ENCODE measurements at places on chromosomes 5 and 9.
A peak's percentile ranks its signal among the peaks of the same experiment; 100 is the strongest.

DNA sequence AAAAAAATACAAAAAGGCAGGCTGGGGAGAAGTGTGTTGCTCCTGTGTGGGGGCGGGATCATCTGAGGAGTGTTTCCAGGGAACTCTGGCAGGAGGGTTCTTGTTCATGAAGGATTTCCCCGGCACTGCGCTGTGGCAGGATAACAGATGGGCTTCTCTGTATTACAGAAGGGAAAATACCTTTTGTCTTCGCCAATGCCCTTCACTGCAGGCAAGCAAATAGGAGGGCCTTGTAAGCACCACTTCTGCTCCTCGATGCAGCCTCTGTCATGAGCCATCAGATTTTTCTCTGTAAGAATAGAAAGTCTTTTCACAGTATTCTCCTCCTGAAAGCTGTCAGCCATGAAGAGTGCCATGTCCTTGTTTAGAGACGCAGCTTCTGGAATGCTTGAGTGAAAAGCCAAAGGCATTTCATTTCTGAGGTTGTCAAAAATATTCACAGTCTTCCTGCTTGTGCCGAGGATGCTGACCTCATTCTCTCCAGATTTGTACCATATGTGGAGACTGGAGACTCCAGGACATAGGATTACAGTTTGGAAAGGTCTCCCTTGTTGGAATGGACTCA lies 294.0 kb downstream of the YTHDC2 start:
- no peak for DNase-seq

DNA sequence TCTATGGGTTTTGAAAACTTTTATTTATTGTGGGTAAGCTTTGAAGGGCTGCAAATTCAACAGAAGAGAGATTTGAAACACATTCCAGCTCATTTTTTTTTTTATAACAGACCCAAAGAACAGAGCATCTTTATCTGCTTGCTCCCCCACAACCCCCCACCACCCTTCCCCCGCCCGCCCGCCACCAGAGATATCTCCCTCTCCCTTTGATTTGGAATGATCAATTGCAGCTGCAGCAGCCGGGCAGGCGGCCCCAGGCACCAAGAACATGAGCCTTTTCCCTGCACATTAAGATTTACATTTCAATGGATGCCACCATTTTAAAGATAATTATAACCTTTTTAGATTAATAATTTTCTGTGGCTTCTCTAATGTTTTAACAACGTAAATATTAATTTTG lies 510.9 kb downstream of the ZNF608 start:
- no peak for DNase-seq

GRCh38 chr9:98022447-98022846 lies 34.1 kb upstream of the NANS start:
- no peak for DNase-seq

DNA sequence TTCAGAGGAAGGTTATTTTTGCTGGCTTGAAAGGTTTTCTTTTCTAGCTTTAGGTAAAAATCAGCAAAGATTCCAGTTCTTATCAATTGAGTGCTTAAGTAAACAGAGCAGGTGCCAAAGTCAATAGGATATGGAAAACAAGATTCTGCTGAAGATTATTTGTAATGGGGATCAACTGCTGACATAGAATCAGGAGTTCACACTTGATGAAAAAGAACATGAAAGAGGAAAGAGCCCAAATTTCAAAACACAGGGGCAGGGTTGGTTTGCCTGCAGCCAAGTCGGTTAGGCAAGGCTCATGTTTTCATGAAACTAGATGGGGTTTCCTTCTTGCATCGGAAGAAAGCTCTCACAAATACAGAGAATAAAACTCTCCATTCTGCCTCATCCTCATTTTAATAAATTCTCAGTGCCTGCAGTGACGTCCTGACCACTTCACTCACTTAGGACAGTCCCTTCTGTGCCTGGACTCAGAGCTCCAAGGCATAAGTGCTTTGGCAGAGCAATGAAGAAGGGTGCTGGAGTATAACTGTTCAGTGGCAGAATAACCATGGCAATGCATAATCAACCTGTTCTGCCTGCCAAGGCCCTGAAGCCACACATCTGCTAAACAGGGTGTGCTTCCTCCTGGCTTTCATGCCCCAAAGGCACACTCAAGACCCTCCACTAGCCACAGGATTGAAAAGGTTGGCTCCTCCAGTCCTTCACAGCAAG lies 179.6 kb downstream of the GNAQ start:
- DNase-seq, result no peak

DNA sequence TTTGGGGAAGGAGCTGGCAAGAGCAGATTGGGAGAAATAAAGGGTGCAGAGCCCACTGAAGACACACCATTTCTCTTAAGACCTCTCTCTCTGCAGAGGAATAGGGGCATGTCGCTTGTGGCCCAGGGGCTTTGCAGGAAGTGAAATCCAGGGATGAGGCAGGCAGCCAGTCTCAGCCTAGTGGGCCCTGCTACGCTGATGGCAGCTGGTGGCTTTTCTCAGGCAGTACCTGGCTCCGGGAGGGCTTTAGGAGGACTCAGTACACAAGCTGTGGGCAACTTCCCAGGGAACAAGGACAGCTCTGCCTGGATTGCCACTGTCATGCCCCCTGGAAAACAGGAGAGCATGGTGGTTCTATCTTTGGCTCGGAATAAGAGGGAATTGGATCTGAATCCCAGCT lies 76.2 kb upstream of the NEURL1B start:
- DNase-seq, result no peak

GRCh38 chr9:114051281-114051680 lies 26.8 kb downstream of the AMBP start:
- no peak for DNase-seq

DNA sequence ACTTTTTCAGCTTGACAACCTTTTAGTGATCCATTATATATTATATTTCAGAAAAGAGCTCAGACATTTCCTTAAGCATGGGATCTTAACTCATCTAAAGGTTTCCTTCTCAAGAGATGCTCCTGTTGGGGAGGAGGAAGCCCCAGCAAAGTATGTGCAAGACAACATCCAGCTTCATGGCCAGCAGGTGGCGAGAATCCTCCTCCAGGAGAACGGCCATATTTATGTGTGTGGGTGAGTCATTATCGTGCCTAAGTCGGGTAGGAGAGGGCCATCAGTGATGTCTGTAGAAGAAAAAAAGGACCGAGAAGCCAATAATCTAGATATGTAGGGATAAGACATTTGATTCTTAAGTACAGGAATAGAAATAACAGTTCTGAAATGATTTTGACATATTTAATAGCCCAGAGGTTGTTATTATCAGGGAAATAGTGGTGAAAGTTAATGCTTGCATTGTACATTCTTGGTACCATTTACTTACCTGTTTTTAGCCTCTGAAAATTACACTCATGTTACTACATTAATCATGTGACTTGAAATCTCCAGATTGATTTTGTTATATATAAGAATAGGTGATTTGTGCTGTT lies 28.2 kb downstream of the MTRR start:
- no peak for DNase-seq

DNA sequence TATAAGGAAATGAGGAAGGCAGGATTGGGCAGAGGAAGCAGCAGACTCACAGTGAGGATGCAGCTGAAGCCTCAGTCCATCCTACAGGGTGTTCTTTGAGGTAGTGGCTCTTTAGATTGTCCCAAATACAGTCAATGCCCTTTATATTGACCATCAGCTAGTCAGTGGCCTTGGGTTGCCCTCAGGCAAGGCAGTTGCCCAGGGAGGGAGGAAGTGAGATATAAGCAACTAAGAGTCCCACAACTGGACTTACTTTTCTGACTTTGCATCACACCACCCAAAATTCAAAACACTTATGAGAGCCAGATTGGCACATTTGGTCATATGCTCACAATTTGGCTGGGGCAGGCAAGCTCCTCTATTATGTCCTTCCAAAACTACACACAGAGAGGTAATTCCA lies 9.4 kb upstream of the SLC12A2 start:
- no peak for DNase-seq

DNA sequence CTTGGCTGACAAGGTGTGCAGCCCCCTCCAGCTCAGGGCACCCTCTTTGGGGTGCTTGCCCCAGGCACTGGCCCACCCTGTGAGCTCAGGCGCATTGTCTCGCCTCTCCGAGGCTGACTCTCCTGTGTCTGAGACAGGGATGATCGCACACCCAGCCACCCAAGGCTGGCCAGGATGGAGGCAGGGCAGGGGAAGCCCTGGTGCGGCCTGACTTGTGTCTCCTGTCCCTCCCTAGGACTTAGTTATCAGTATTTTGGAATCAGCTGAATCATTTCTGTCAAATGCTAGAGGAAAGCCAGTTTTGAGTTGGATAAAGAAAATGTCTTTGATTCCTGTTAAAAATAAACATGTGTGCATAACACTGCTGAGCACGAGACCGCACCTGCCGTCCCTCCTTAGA lies 2.5 kb upstream of the DBH start:
- DNase-seq, result no peak

DNA sequence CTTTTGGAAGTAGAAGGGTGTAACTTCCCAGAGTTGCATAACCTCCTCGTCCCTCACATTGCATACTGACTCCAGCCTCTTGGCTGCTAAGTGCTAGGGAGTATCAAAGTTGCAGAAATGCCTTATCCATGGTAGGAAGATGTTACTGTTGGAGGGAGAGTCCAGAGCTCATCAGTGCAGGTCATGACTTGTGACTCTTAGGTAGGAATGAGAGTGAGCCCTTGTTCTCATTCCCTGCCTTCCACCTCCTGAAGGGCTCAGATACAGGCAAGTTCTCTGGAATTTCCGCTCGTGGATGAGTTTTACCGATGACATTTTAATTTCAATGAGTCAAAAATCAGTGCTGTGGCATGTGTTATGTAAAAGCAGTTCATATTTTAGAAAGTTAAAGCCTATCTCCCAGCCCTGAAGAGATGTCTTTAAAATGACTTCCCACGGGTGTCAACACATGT lies 17.0 kb downstream of the IRX1 start:
- DNase-seq, result peak; percentile 91

GRCh38 chr5:123285122-123286023 lies 137.8 kb downstream of the CEP120 start:
- no peak for DNase-seq

DNA sequence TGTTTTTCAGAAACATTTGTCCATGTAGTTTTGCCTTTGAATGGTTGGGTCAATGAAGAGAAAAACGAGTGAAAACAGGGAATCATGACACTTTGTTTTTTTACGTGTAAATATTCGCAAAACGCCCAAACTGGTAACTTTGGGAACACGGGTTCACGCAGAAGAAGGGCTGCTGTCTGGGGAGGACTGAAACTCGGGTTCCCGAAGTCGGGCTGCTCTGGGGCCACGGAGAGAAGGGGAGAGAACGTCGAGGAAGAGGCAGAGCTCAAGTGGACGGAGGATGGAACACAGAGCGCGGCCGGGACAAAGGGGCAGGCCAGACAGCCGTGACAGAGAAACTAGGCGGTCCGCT lies 478 bp upstream of the SETD9 start:
- no peak for DNase-seq

DNA sequence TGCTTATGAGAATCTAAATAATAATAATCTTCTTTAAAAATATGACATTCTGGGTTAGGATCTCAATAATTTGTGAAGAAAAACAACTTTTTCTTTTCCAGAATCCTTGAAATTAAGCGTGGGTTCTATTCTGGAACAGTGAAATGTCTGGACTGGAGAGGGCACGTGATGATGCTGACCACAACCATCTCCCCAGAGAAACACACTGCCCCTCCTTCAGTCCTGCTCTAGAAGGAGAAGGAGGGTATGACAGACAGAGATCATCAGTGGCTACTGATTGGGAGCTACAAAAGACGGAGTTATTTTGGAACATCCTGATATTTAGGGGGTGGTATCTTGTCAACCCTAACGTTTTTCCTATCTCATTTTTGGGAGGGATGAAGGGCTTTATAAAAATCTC lies 40.2 kb downstream of the MEF2C start:
- no peak for DNase-seq

DNA sequence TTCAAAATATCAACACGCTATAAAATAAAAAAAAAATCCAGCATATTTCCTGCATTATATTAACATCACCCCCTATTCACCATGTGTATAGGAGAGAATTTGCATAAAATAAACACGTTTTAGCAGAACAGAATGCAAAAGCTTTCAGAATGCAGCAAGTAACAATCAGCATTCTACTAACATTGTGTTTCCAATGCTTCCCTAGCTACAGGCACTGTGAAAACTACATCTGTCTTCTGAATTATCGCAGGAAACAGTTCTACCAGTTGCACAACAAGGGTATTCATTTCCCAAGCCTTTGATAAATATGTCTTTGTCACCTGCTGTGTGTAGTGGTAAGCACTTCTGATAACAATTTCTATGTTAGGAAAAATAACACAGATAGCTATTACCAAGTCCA lies 1015.8 kb downstream of the CDH18 start:
- no peak for DNase-seq

Data from foreskin keratinocyte (primary cell).